Naive thymus-derived CD4-positive, alpha-beta T cell (primary cell): ENCODE measurements at places on chromosomes 1 and 21.

DNA sequence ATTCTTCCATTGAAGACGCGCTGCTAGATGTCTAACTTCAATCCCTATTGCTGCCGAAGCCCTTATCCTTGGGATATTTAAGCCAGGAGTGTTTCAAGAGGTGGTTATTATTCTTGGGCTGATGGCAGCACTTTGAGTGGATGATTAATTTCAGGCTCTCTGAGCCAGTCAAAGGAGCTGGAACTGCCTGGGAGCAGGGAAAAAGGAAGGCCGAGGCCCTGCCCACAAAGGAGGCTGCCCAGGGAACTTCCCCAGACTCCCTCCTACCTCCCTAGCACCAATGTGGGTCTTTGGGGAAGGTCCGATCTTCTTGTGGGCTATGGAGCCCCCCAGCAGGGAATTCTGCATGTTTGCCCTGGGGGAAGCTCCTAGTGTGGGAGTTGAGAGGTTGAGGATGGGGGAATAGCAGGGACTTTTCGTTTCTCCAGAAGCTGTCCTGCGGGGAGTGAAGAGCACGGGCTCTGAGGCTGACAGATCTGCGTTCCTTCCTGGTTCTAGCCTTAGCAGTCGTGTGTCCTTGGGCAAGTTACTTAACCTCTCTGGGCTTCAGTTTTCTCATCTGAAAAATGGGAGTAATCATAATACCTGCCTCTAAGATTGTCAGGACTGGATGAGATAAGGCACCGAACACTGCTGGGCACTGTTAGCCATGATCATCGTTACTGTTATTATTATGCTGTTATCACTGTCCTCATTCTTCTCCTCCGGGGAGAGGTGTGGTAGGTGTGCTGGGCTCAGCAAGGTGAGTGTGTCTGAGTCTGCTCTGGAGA is 6.3 kb downstream of the KCNQ4 start:
- no peak for DNase-seq

- no peak for DNase-seq
Observed at GRCh38 chr1:31051611-31052010, 13.9 kb downstream of the PUM1 start.

- no peak for DNase-seq
Observed at GRCh38 chr1:201714542-201715329, 114.2 kb upstream of the IPO9 start.

DNA sequence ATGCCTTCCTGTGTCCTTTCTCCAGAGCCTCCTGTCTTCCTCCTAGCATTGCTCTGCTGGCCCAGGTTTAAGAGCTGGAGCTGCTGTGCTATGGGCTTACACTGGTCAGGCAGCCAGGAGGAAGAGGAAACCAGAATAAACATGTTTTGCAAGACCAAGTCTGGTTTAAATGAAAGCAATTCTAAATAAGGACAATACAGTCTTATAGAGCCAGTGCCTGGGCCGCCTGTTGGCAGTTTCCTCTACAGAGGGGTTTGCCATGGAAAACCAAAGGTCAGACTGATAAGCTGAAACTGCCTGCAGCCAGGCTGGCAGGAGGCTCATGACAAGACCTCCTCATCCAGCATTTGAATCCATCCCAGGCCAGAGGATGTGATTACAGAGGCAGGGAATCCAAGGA is 92.9 kb upstream of the FGGY start:
- DNase-seq, result no peak

- no peak for DNase-seq
Observed at GRCh38 chr21:34781526-34781925, 112.7 kb downstream of the CLIC6 start.

DNA sequence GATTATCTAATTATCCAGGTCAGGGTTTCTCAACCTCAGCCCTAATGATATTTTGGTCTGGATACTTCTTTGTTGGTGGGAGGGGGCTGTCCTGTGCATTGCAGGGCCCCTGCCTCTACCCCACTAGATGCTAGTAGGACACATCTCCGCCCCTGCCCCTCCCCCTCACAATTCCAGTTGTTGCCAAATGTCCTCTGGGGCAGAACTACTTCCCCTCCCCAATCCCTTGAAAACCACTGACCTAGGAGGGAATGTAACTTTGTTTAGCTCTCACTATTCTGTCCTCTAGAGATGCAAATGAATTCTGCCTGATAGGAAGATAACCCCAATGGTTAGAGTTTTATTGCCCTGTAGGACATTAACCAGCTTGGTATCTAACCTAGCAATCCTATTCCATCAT is 8.1 kb downstream of the CACNA1S start:
- no peak for DNase-seq

DNA sequence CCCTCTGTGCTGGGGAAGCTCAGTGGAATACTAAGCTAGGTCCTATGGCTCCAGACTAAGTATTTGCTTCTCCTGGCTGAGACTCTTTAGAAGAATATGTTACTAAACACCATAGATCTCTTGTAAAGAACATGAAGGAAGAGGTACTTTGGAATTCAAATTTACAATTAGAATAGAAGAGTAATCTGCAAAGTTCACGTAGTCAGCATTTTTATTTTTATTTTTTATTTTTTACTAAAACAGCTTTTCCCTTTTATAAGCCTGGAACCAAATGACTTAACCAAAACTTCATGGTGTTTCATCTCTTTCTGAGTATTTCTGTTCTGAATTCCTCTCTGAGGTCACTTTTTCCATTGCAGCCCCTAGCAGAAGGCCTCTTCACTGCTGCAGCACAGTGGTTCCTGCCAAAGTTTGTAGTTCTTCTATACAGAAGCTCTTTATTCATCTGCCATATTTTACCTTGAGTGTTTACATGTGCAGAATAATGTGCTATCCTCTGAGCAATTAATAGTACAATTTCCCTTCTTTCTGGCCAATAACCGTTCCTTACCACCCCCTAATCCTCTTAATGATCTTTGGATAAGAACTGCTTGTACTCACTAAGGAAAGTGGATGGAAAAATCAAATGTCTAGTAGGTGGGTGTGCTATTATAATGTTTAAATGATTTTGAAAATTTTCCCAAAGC is 27.2 kb downstream of the TSEN15 start:
- DNase-seq, result no peak
